ENCODE measurements at places on chromosomes 2 and 18.

DNA sequence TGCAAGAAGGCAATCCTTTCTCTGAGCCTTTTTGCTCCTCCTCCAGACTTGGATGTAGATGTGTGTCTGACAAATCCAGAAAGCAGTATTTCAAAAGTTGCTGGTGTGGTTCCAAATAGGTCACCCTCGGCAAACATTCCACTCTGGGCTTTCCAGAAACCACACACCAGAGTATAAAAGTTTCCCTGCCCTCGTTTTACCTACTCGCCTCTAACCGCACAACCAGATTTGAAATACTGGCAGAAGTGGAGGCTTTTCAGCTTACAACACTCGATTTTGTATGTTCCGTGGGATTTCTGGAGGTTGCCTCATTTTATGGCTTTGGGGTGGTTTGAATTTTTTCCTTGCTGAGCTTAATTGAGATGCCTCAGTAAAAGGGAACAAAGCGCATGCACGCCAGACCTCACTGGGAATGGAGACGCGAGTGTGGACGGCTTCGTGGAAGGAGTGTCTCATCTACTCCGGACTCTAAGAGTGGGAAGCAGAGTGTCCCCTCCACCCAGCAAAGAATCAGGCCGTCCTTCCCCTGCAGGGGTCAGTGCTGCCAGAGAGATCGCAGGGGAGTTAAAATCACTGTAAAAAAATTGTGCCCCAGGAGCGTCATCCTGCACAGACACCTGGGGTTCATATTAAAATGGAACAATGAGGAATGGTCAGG lies 44.0 kb upstream of the RPL31 start:
- no peak for DNase-seq

- DNase-seq, result no peak
These were observed 22.9 kb downstream of the COA5 start for GRCh38 chr2:98585386-98585785.

DNA sequence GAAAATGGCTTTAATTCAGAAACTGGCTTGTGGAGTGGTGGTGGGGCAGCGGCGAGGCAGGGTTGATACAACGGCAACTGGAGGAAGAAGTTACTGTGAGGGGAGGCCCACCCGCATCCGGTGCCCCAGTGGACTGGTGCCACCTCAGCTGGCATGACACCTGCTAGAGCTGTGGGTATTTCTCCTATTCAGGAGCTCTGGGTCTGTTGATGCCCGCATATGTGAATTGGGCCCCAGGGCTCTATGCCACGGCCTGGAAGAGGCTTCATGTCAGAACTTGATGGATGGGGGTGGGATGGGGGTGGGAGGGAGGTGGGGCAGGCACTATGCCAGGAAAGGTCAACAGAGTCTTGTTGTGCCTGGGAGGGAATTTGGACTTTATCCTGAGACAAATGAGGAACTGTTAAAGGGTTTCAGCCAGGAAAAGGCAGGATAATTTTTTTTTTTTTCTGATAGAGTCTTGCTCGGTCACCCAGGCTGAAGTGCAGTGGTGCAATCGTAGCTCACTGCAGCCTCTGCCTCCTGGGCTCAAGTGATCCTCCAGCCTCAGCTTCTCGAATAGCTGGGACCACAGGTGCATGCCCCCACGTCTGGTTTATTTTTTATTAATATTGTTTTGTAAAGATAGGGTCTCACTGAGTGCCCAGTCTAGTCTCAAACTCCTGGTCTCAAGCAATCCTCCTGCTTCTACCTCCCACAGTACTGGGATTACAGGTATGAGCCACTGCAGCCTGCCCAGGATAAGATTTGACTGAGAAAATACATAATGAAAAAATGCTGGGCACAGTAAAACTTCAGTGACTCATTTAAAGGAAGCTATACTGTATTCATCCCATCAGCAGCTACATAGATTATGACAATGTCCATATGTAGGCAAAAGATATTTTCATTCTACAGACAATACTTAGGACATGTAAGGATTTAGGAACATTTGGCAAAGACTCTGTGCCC lies 52.6 kb downstream of the SH2D6 start:
- DNase-seq, result no peak

DNA sequence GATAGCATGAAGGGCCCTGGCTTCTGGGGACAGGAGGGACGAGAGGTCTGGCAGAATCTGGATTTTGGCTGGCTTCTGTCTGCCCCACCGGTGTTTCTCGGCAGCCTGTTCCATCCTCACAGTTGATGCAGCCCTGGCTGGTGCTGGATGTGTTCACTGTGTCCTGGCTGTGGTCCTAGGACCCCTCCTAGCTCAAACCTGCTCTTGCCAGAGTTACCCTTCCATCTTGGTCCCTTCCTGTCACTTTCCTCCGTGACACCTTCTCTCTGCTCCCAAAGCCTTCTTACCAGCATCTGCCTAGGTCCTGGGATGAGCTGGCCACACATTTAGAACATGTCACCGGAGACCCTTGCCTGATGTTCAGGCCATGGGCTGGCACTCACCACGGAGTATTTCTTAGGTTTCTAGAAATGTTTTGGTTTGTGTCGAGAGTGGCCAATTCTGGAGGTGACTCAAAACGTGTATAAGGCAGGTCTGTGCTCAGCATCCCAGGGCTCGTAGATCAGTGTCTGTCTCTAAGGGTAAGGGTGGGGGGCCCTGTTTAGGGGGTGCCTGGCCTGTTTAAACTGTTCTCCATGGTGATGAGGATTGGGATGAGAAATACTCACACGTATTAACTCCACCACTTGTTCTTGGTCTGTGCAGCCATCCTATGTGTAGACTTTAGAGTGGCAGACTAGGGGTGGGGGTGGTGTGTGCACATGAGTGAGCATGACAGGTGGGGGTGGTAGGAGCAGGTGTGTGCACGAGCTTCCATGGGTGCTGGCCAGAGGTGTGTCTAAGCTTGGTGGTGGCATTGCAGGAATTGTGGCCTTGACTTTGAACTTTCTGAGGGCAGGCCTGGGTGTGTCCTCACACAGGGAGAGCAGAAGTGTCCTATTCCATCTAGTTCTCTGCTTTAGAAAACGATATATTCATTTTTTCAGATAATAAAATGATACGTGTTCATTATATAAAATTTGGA lies 162.7 kb downstream of the DYSF start:
- DNase-seq, result no peak

GRCh38 chr2:96977631-96978195 lies 8.7 kb downstream of the FAM178B start:
- DNase-seq, result peak; percentile 88

DNA sequence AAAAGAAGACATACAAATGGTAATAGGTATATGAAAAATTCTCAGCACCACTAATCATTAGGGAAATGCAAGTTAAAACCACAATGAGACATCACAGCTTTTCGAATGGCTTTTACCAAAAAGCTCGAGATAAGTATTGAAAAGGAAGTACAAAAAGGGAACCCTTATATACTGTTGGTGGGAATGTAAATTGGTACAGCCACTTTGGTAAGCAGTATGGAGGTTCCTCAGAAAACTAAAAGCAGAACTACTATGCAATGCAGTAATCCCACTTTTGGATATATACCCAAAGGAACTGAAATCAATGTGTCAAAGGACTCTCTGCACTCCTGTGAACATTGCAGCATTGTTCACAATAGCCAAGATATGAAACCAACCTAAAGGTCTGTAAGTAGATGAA lies 107.5 kb upstream of the SPATS2L start:
- no peak for DNase-seq

DNA sequence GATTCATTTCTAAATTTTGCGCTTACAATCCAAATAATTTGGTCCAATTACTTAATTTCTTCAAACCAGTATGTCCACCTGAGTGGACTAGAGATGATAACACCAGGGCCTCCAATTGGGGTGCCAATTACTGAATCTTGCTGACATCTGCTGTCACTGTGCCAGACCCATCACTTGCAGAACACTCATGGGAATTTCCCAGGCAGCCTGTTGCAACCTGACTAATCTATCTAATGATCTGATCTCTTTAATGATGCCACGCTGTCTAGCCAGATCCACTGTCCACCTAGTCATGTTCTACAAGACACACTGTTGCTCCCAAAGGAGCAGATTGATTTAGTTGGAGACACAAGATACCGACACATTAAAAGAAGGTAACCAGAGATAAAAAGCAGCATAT lies 11.8 kb upstream of the LRP1B start:
- DNase-seq, result peak; percentile 49

DNA sequence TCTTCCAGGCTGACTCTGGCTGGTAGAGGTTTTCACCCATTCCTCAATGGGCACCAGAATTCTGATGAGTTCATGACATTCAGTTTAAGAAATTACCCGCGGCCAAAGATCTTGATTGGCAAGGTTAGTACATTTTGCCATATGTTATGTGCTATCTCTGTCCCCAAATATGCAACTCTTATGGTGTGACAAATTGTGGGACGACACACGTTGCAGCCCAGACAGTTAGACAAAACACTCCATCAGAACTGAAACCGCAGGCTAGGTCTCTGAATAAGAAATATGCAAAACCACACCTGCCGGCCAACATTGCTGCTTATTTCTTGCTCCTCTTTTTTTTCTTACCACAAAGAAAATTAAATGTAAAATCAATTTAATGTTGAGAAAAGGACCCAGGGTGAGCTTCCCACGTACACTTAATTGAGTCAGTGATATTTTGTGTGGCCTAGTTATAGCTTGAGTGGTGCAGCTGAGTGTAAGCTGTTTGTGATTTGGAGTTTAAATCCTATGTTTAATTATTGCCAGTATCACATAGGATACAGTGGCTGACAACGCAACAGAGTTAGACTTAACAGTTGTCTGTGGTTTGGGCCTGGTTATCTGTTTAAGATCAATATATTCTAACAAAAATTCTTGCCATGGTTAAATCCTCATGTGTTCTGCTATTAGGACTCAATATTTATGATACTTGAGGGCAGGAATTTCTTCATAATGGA lies 35.7 kb upstream of the LTBP1 start:
- no peak for DNase-seq

GRCh38 chr18:79453816-79454735 lies 58.3 kb downstream of the NFATC1 start:
- no peak for DNase-seq

DNA sequence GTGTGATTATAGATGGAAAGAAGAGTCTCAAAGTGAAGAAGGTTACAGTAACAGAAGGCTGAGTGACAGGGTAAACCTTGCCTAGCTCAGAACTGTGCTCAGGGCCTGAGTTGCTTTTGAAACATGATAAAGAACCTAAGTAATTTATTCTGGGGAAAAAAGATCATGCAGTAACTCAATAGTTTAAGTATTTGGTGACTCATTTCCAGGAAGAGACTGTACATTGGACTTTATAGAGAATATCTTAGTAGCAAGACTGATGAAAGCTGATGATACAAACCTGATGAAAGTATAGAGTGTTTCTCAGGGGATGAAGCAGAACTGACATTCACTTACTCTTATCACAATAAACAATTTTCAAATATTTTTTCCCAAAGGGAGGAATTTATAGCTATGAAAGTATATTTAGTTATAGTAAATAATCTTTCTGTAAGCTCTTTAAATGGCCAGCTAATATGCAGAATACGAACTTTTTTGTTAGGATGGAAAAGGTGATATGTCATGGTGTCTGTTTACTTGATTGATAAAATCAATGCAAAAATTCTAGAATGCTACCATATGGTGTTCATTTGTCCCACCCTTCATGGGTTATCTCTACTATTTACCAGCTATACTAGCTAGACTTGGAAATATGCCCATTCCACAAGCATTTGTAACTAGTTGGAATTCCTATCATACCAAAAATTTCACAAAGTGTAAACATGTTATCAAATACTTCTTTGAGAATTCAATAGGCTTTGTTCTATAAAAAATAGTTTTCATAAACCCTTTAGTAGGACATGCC lies 1265.5 kb upstream of the ACVR2A start:
- peak; percentile 17 for DNase-seq

DNA sequence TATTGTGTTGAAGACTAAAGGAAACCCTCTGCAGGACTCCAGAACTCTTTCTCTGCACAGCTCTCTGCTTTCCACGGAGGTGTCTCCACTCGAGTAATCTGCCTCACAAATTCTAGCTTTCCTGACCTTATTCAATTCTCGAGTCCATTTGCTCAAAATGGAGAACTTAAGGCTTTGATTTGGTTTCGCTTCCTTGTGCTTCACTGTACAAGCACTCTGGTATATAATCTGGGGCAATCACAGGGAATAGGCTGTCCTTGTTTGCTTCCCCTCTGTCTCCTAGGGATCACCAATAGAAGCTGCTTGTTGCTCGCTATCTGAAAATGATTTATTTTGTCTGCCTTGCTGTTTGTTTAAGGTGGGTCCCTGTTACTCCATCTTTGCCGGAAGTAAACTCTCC lies 129.1 kb upstream of the DOCK10 start:
- DNase-seq, result no peak

GRCh38 chr2:195532255-195532627 lies 124.8 kb upstream of the SLC39A10 start:
- no peak for DNase-seq

- no peak for DNase-seq
These were observed 62.9 kb downstream of the KIF1A start for GRCh38 chr2:240757086-240757614.

DNA sequence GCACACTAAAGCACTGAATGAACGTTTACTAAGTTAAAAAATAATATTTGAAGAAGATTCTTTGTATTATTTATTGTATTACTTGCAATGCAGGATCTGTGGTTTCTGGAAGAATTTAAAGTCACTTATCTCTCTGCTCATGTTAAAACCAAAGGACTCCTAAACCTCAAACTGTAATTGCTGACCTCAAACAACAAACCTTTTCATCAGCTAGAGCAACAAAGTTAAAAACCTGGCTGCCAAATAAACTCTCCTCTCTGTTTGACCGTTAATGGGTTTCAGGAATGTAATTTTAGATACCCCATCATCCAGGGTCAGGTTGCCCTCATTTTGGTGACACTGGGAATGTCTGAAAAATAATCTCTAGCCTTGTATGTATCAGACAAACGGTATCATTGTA lies 239.1 kb downstream of the TGIF1 start:
- no peak for DNase-seq

GRCh38 chr2:60331115-60331809 lies 222.2 kb downstream of the BCL11A start:
- no peak for DNase-seq

- DNase-seq, result no peak
These were observed 198.9 kb downstream of the ACKR3 start for GRCh38 chr2:236768393-236769140.

- no peak for DNase-seq
These were observed 122.8 kb upstream of the DOCK10 start for GRCh38 chr2:225165052-225165451.

GRCh38 chr18:36096955-36097354 lies 29.6 kb upstream of the RPRD1A start:
- no peak for DNase-seq

- no peak for DNase-seq
These were observed 120.6 kb upstream of the BOD1L2 start for GRCh38 chr18:57026316-57026715.

All from eye (tissue), 1 donor.